ENCODE measurements at places on chromosomes 11 and 22.

DNA sequence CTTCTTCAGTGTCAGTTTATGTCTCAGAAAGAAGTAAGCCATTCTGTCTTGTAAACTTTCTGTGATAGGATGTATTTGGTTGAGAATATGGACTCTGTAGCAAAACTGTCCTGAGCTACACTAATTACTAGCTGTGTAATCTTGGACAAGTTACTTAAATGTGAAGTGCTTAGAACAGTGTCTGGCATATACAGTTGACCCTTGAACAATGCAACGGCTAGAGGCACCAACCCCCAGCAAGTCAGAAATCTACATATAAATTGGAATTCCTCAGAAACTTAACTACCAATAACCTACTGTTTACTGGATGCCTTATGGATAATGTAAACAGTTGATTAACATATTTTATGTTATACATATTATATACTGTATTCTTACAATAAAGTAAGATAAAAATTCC, 68.7 kb upstream of the GRK2 start:
- no peak for DNase-seq

DNA sequence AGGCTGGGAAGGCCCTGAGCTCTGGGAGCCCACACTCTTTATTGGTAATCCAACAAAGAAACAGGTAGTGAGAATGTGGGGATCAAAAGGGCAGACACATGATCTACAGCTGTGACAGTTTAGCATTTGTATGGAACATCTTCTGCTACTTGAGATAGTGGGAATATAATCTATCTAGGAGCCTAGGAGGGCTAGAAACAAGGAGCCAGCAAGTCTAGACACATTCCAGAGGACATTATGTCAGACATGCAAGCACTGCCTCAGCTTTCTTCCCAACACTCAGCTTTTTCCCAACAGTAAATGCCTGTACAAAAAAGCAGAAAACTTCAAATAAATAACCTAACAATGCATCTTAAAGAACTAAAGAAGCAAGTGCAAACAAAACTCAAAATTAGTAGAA, 1150.6 kb upstream of the RAG2 start:
- DNase-seq, result peak; percentile 42

GRCh38 chr11:45580399-45580798, 85.0 kb downstream of the CHST1 start:
- DNase-seq, result peak; percentile 37

DNA sequence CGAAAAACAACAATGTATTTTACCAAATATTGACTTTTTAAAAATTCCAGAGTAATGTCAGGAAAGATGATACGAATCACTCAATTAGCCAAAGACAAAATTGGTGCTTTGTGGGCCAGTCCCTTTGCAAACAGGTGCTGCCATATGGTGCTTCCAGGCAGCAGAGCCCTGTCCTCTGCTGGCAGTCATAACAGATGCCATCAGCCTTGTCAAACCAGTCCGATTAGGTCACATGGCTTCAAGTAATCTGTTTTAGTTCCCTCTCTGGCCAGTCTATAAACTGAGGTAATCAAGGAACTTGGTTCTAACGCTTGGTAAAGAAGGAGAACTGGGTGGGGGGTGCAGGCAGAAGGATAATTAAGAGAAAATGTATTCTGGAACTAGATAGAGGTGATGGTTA, 49.1 kb upstream of the CAPRIN1 start:
- no peak for DNase-seq

- no peak for DNase-seq
Observed at GRCh38 chr11:64451856-64452255, 92.9 kb downstream of the RPS6KA4 start.

GRCh38 chr11:12276356-12276755, 101.0 kb upstream of the PARVA start:
- DNase-seq, result no peak

- no peak for DNase-seq
Observed at GRCh38 chr22:33142282-33143055, 84.3 kb upstream of the SYN3 start.

- peak; percentile 92 for DNase-seq
Observed at GRCh38 chr22:37525073-37525745, 6.0 kb upstream of the CARD10 start.

DNA sequence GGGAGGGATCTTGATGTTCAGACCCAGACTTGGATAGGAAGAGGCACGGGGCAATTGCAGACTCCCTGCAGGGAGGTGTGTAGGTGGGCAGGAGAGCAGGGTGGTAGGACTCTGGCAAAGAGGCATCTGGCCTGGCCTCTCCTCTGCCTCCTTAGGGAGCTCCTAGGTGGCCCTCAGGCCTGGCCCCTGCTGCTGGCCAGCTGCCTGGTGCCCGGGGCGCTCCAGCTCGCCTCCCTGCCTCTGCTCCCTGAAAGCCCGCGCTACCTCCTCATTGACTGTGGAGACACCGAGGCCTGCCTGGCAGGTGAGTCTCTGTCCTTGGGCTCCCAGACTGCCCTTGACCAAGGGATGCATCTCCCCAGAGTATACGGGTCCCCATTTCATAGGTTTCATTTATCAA, 16.6 kb upstream of the MIF start:
- DNase-seq, result no peak

GRCh38 chr11:111826322-111826950, 44.9 kb downstream of the ALG9 start:
- no peak for DNase-seq

GRCh38 chr22:45036154-45036553, 26.3 kb upstream of the PHF21B start:
- DNase-seq, result peak; percentile 18

GRCh38 chr11:126167488-126167887, 44.0 kb downstream of the RPUSD4 start:
- peak; percentile 47 for DNase-seq

GRCh38 chr22:18090286-18090685, 12.5 kb downstream of the PEX26 start:
- no peak for DNase-seq

GRCh38 chr11:72421351-72421750, 13.0 kb downstream of the CLPB start:
- DNase-seq, result no peak

DNA sequence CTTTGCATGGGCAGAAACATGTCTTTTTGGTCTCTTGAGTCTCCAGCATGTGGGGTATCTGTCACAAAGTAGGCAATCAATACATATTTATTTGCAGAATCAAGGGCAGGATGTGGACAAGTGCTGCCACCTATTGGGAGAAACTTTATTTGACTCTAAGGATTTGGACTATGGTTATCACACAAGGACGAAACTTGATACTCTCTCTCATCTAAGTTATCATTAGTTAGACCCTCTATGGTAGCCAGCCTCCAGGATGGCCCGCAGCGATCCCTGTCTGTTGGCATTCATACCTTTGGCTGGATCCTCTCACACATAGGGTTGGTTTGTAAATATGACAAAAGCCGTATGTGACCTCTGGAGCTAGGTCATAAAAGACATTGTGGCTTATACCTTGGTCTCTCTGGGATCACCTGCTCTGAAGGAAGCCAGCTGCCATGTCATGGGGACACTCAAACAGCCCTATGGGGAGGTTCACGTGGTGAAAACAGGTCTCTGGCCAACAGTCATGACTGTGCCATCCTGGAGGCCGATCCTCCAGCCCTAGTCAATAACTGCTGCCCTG, 1.1 kb upstream of the FBXO7 start:
- DNase-seq, result peak; percentile 66

DNA sequence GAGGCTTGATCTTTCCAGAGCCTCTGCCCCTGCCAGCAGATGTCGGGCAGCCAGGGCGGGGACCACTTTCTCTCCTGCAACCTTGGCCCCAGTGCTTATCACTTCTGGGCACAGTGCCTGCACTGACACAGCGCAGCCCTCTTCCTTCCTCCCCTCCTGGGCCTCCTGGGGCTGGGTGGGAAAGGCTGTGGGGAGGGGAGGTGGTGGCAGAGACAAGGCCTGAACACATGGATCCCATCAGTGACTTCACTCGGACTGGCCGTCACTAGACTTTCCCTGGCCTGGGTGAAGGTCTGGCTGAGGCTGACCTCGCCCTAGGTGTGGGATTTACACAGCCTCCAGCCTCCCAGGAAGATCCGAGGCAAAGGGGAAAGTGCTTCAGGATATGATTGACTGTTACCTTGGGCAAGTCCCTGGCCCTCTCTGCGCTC, 68.1 kb downstream of the LRRC32 start:
- DNase-seq, result peak; percentile 68

DNA sequence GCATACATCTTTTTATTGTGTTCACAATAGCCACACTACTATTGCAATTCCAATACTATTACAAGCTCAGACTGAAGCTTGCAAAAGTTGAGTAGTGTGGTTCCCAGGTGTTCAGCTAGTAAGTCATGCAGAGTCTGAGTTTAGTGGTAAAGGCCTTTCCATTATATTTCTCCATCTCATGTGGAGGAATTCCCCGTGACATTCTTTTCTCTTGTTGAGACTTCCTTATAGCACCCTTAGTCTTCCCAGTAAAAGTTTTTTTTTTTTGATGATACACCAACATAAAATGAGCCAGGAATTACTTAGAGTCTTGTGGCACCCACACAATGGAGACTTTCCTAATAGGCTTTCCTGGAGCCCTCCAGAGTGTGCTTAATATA, 110.8 kb downstream of the UVRAG start:
- peak; percentile 19 for DNase-seq

DNA sequence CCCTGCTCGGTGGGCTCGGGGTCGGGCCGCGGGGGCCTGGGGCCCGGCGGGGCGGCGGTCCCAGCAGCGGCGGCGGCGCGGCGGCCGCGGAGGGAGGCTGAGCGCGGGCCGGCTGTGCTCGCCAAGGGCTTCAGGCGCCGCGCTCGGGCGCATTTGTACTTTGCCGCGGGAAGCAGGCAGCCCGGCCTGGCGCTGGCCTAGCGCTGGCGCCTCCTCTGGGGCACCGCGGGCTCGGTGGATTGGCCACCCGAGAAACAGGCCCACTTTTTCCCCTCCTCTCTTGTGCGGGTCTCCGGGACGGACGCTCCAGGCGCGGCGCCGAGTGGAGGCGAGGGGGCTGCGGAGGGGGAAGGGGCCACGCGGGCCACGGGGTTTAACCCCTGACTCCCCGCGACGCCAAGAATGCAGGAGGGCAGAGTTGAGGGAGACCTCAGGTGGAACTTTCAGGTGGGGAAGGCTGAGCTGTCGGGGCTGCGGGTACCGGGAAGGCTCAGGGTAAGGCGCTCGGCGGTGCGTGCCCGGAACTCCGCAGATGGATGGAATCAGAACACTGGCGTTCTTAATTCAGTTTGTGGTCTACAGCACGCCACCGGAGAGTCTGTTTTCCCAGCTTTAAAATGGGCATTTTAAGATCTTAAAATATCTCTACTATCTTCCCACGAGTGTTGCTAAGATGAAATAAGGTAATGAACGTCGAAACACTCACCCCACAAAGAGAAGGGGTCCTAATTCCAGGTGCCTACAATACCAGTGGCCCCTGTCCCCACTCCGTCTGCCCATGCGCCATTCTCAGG, at the start of gene CHRDL2:
Gene CHRDL2 (minus strand): TSS at position 126 of the 794 bp plus-strand sequence. CDS start 538 bp downstream, outside the sequence.
- DNase-seq, result peak; percentile 31

DNA sequence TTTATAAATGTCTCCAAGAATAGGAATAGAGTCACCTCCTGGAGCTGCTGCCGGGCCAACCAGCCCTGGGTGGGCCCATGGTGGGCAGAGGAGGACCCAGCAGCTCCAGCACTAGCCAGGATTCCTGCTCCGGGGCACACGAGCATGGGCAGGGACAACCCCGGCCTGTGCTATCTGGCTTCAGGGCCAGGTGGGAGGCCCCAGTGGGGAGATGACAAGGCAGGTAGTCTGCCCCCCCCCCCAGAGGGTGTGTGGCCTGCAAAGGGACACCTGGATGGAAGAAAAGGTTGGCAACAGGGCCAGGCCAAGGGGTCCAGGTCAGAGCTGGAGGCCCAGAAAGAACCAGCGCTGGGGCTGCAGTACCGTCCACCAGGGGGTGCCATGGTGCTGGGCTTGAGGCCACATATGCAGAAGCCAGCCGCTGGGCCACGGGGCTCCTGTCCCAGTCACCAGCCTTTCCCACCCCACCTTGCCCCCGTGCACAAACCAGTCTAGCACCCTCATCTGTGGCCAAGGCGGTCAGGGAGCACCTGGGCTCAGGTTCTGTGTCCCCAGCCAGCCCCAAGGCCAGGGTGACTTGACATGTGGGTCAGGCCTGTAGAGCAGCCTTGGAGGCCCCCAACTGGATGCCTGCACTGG, 3.4 kb downstream of the TSPAN32 start:
- peak; percentile 70 for DNase-seq

- DNase-seq, result peak; percentile 36
Observed at GRCh38 chr11:123301013-123301591, 106.1 kb upstream of the CLMP start.

DNA sequence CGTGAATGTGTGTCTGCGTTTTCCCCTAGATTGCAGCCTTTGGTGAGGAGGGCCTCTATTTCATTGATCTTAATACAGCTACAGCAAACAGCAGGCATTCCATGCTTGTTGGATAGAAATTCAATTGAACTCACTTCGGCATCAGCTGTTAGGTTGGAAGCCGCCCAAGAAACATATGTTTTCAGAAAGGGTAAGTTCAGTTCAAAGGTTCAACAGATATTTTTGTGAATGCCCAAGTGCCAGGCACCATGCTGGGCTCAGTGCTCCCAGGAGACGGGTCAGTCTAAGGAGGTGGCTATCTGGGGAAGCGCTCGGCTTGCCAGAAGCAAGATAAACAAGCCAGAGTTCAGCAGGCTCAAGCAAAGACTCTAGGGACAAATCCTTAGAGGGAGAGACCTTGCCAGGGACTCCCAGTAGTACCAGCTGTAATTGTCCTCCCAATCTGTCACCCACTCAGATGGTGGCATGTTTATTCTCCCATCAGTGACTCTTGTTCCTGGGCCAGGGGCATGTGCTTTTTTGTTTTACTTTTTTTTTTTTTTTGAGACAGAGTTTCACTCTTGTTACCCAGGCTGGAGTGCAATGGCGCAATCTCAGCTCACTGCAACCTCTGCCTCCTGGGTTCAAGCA, 64.5 kb upstream of the LARGE1 start:
- DNase-seq, result no peak

- DNase-seq, result no peak
Observed at GRCh38 chr11:59676205-59676604, 7.4 kb upstream of the PATL1 start.

- DNase-seq, result peak; percentile 57
Observed at GRCh38 chr11:46112961-46113607, 8.2 kb downstream of the PHF21A start.

DNA sequence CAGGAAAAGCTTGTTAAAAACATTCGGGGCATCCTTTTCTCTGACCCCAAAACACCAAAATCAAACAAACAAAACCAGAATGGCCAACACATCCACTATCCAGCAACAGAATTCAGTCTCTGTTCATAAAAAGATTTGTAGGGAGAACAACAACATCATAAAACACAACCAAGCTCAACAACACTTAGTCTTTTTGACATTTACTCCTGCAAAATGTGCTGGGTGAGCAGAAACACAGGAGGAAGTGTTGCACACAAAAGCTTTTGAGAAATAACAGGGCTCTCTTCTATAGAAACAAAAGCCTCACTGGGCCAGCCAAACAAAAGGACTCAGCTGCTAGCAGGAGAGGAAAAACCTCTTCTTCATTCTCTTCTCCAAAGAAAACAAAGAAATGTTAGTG, 736.0 kb upstream of the CCDC90B start:
- DNase-seq, result no peak
